Activated CD8-positive, alpha-beta memory T cell treated with anti-CD3 and anti-CD28 coated beads, Interleukin-2, amount 50 U/mL, for 48 hours (primary cell): ENCODE measurements at places on chromosomes 4 and X.

DNA sequence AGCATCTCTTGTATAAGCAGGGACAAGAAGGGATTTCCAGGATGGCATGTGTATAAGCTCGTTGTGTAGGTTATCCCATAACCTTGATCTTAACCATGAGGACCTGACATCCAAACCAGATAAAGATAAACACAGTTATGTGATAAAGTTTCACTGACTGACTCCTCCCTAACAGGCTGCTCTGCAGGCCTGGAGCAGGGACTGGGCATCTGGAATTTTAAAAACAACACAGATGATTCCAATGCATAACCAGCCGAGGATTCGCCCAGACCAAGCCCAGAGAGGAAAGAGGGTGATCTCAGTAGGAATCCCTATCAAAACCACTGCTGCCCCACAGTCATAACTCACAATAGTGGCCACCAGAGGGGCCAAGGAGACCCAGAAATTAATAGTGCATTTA, 22.7 kb downstream of the KLF3 start:
- no peak for DNase-seq

DNA sequence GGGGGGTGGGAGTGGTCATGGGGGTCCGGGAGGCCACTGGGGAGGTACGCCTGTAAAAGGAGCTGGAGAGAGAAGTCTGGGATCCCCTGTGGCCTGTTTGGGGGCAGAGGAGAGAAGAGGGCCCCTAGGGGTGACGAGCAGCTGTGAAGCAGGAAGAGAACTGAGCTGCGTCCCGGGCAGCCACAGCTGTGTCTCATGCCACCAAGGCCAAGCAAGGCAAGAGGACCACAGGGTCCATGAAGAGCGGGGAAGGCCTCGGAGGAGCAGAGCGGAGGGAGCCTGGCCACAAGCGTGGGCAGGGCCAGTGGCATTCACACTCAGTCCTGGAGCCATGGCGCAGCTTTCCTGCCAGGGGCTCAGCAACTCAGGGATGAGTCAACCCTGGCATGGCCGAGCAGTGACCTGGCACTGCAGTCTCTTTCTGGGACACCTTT, 13.6 kb upstream of the NAT8L start:
- no peak for DNase-seq

- DNase-seq = no peak
These were observed 290.5 kb downstream of the RAB28 start for GRCh38 chr4:13193662-13194061.

DNA sequence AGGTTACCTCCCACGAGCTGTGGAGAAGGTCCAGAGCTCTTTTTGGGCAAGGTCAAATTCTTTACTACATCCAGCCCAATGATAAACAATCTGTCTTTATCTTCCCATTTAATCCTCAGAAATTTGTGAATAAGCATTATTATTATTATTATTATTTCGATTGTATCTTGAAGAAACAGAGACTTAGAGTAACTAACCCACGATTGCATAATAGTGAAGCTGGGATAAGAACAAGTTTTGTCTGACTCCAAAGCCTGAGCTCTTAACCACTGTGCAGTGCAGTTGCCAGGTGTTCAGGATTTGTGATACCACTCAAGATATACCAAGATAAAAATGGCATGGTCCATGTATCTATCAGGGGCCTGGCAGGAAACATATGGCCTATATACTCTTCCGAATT, 166.5 kb upstream of the LDB2 start:
- DNase-seq = no peak

DNA sequence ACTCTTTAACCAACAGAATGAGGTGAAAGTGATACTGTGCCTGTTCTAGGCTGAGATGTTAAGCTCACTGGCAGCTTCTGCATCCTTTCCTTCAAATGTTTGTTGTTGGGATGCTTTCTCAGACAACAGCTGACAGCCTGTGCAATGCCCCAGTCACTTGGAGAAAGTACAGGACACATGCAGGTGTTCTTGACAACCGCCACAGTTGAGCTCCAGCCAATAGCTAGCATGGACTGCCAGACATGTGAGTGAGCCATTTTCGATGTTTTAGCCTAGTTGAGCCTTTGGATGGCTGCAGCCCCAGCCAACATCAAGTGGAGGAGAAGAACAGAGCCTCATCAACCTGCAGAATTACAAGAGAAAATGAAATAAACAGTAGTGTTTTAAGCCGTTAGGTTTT, 94.1 kb upstream of the PPP3CA start:
- DNase-seq = no peak
